Omental fat pad (tissue), 4 donors: ENCODE measurements at places on chromosomes 13 and 19.

DNA sequence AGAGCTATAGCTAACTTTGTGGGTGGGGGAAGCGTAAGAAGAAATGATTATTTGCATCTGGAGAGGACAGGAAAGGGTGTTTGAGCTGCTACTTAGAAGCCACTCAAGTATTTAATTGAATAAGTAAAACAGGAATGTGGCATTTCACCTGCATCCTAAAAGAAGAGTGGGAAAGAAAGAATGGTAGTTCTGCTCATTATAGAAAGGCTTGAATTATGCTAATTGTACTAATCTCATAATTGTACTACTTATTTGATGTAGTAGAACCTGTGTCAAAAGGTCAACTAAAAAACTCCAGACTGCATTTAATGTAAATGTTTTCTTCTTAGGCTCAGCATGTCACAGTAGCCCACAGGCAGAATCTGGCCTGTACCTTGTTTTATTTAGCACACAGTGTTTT lies 113.6 kb downstream of the RNF17 start:
- DNase-seq: no peak

DNA sequence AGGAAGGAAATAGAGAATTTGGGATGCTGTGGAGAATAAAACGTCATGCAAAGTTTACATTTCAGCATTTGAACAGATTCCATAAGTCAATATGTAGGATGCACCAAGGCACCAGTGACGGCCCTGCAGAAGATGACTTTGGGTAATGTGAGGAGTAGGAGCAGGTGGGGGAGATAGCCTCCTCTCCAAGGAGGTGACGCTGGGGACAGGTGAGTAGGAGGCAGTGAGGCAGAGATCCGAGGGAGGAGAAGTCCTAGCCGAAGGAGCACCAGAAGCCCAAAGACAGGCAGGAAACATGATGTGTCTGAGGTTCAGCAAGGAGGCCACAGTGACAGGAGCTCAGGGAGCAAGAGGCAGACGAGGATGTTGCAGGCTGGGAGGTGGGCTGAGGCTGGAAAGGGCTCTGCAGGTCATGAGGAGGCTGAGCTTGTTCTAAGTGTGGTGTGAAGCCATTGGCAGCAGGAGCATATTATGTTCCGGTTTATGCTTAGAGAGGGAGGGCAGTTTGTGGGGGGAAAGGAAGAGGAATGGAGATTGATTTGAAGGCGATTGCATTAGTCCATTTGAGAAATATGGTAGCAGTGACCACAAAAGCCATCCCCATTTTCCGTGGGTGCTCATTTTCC lies 55.7 kb upstream of the C1QTNF9 start:
- DNase-seq: no peak

- no peak for DNase-seq
Measured at GRCh38 chr19:40752257-40752781, 1.3 kb downstream of the SNRPA start.

- no peak for DNase-seq
Measured at GRCh38 chr13:101875091-101875490, 422.6 kb downstream of the ITGBL1 start.

GRCh38 chr13:40801255-40802217 lies 12.1 kb downstream of the SLC25A15 start:
- no peak for DNase-seq

DNA sequence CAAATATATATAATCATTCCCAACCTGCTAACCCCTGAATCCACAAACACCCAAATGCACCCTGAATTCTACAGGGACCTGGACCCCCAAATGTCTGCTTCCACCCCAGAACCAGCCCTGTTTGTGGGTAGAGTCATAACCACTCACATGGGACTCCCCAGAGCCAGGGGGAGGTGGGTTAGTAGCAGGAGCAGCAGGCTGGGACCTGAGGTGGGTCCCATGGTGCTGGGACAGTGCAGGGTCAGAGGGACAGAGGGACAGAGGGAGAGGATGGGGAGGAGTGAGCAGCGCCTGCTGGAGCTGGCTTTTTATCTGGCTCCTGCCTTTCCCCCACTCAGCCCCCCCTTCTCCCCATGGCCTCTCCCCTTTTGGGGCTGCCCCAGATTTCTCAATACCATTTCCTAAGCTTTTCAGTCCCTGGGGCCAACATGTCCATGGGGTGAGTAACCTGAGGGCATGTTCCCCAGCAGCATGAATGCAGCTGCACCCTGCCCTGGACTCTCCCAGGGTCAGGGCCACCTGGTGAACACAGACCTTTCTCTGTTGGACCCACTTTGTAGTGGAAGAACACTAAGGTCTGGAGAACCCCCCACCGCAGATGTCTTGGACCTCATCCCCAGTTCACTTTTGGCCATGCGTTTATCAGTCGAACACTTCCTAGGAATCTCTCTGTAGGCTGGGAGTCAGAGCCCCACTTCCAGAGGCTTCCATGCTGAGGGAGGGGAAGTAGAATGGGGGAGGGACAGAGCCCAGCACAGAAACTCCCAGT lies at the start of gene C3:
Gene C3 (minus strand): TSS at position 282 of the 769 bp plus-strand sequence. CDS start 61 bp downstream, at position 221.
- peak; percentile 47 for DNase-seq

DNA sequence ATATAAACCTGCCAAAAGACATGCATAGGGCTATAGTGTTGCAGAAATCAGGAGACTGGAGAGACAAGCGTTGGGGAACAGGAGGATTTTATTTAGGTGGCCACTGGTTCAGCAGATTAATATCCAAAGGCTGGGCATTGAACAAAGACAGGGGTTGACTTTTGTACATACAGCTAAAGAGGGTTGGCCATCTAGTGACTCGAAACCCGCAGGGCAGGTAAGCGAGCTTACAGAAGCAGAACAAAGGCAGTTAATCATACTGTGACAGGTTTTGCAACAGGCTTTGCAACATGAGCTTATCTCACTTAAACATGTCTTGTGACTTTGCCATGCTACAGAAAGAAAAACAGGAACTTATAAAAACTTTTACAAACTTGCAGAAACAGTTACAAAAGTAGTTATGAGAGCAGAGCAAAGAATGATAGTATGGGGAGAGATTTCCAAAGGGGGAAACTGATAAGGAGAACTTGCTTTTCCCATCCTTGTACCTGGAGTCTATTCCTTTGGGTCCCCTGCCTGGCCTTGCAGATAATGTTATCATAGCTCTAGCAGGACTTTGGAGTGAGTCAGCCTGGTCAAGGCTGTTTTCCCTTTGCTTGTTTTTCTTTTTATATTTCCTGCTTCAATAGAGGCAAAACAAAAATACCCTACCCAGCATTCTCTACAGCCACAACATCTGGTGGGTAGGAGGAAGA lies 234.2 kb downstream of the PCDH17 start:
- DNase-seq: no peak

- DNase-seq: no peak
Measured at GRCh38 chr19:17235971-17236777, 9.5 kb downstream of the NR2F6 start.

GRCh38 chr19:1220477-1220930 lies 14.9 kb downstream of the STK11 start:
- no peak for DNase-seq

DNA sequence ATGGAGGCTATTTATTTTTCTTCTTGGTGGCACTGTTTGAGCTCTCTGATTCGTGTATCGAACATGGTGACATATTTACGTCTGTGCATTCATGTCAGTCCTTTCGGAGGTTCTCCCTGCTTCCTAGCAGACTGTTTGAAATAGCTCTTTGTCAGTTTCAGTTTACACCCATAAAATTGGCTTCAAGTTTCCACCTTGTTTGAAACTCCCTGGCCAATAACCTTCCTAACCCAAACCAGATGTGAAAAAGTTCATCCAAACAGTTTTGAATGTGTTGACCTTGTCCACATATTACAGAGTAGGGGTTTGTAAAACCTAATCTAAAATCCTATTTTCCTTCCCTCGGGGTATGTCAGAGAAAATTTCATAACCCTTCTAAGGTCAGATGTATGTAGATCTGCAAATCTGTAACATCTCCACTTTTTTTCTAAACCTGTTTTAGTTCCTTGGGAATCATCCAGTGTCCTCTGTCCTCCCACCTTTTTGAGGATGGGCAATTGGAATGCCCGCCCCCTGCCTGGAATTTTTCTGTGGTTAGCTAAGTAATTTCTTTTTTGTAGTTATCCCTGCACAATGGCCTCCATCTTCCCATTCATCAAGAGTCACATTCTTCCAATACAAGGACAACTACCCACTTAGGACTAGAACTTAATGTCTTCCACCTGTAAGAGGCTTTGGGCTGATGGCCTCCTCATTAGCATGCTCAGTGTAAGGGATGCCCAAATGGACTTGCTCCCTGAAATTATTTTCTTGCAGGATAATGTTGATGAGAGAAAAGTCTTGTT lies 499.8 kb downstream of the GPC6 start:
- no peak for DNase-seq

- DNase-seq: no peak
Measured at GRCh38 chr19:18223860-18224524, 2.2 kb downstream of the PDE4C start.

GRCh38 chr13:33178209-33178840 lies 107.2 kb downstream of the STARD13 start:
- no peak for DNase-seq

- DNase-seq: peak; percentile 34
Measured at GRCh38 chr19:12872941-12873890, 8.0 kb downstream of the DNASE2 start.

GRCh38 chr19:40862333-40862732 lies 12.1 kb upstream of the CYP2A6 start:
- DNase-seq: no peak

- DNase-seq: no peak
Measured at GRCh38 chr19:52691215-52691610, 43.6 kb downstream of the ZNF611 start.

DNA sequence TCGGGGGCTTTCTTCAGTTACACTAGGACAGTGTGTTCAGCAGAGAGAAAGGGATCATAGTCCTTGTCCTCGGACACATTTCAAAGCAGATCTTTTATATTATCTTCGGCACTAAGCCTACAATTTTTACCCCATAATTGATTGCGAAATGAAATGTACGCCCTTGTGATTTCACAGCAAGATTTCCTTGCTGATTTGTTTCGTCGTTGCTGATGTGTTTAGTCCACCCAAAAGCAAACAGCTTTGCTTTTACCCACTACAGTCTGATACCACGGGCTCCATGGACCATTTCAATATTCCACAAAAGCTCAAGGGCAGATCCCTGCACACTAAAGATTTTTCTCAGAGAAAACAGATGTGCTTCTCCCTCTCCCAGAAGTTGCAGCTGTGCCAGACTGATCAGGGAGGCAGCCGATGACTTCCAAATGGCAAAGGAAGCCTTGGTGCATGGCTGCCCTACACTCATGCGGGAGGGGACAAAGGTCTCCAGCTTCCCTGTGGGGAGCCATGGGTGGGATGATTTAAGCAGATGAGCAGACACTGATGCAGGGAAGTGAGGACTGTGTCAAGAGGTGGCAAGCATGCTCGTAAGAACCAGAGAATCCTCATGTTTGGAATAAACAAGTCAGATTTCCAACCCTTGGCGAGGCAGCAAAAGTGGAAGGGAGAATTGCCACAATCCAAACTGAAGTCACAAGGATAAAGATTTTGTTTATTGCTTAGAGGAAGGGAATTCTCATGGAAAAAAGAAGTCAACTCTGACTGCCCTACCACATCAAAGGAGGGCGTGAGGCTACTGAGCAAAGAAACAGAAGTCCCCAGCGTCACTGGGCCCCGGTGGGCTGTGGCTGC lies 81.1 kb downstream of the STK24 start:
- no peak for DNase-seq

- no peak for DNase-seq
Measured at GRCh38 chr19:36013280-36014011, 567 bp downstream of the ALKBH6 start.

DNA sequence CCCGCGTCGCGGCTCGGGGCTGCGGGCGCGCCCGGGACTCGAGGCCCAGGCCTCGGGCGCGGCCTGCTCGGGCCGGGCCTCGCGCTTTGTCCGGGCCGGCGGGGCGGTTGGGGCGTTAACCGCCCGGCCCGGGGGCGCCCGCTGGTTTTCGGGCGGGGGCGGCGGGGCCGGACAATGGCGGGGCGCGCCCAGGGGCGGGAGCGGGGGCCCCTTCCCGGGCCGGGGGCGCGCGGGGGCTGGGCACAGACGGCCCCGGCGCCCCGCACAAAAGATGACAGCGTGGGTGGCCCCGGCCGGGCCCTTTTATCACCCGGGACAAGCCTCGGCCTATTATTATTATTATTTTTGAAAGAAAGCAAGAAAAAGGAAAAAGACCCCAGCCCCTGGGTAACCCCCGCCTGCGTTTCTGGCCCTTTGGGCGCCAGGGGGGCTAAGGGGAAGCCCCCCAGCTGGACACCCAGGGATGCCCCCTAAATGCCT lies 419 bp downstream of the KDM4B start:
- DNase-seq: no peak

DNA sequence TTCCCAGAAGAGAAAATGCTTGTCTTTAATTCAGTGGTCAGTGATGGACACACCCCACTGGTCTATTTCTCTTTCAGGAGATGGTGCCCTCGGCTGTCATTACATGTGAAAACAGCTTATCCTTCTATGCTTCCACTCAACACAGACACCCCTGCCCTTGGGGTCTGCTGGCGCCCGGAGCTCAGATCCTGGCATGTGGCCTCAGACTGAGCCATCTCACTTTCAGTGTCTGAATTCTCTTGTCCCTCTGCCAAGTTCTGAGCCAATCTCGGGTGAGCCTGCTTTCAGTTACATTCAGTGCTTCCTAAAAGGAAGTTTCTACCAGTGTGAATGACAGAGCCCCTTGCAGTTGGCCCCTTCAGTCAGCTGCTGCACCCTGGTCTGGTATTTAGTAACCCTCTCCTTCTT lies 293.6 kb downstream of the DNAJC15 start:
- no peak for DNase-seq

DNA sequence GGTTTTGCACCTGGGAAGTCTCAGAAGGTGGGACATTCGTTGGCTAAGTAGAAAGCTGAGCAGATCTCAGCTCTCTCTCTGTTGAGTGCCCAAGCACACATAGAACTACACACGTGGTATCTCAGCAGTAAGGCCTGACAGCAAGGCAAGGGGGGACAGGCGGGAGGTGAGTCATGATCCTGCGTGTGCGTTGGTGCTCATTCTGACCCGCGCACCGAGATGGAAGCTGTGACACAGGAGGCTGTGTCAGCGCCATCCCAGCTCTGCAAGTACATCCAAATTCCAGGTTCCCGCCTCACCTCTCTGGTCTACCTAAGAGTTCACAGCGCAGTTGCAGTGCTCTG lies 135.7 kb downstream of the USP12 start:
- no peak for DNase-seq

DNA sequence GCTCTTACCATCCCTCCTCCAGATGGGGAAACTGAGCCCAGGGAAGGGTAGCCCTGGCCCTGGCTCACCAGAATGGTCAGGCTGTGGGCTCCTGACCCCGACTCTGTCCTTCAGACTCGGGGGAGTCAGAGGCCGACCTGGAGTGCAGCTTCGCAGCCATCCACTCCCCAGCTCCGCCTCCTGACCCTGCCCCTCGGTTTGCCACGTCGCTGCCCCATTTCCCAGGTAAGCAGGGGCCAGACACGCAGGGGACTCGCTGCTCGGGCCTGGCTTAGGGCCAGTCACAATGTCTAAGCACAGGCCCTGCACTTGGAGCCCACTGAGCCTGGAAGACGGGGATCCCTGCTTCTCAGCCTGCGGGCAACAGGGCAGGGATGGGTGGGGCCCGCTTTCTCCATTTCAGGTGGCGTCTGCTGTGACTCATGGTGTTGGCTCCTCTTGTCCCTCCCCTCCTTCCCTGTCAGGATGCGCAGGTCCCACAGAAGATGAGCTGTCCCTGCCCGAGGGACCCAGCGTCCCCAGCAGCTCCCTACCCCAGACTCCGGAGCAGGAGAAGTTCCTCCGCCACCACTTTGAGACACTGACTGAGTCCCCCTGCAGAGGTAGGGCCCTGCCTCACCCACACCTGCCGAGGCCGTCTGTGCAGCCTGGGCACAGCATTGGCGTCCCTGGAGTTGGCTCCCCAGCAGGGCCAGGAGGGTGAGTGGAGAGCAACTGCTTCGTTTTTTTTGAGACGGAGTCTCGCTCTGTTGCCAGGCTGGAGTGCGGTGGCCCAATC lies 9.2 kb upstream of the OVOL3 start:
- no peak for DNase-seq

GRCh38 chr19:34555447-34555846 lies 73.9 kb downstream of the WTIP start:
- DNase-seq: no peak
